Kidney glomerular epithelial cell (primary cell): ENCODE measurements at places on chromosomes 16 and 17.

- DNase-seq: no peak
Measured at GRCh38 chr17:19242323-19242722, 5.2 kb downstream of the EPN2 start.

DNA sequence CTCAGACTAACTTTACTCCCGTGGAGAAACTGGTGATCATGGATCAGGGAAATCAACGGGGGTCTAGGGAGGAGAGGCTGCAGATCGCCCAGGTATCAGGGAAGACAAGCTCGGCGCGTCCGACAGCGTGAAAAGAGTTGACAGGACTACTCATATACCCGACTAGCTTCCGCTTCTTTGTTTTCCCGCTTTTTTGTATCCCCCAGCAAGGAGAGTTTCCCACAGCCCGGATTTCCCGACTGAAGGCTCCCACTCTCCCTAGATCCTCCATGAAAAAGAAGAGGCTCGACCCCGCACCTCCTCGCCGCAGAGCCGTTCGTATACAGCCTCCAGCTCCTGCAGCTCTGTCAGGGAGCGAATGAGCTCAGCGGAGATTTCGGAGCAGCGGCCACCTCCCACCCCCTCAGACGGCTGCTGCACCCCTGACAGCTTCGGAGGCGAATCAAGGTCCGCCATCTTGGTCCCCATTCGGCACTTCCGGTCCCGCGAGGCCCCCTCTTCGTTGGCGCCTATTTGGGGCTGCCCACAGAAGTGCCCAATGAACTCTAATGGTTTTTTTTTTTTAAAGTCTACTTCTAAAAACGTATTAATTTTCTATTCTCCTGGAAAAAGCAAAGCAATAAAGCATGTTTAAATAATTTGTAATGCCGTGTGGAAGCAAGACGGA, at the start of gene COG4:
TSS of gene COG4 (minus strand) at position 479 of the 667 bp plus-strand sequence. CDS start at position 468, 11 bp downstream.
- peak; percentile 73 for DNase-seq

DNA sequence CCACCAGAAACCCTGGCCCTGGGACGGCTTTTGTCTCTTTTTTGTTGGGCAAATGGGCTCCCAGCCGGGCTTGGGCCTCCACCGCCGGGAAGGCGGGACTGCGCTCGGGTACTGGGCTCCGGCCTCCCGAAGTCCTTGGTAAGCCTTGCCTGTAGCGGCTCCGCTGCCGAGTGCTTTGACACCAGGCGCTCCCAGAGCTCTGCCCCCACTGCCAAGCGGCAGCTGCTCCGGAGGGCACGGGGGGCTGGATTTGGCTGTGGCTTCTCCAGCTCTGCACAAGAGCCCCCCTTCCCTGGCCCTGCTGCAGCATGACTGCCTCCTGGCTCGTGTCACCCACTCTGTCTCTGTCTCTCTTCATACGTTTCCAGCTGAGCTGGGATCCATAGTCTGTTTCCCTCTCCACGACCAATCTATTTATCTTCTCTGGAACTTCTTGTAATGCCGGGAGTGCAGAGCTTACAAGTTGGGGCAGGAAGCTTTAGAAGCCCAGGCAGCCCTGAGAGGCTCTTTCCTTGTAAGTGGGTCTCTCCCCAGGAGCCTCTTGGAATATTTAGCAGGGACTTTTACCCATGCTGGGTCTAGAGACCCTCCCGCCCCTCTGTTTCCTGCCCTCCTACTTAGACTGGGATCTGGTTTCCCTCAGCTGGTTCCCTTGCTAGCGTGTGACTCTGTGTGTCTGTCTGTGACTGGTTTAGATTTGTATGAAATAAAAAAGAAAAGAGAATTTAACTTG, 246.9 kb upstream of the GSE1 start:
- no peak for DNase-seq

DNA sequence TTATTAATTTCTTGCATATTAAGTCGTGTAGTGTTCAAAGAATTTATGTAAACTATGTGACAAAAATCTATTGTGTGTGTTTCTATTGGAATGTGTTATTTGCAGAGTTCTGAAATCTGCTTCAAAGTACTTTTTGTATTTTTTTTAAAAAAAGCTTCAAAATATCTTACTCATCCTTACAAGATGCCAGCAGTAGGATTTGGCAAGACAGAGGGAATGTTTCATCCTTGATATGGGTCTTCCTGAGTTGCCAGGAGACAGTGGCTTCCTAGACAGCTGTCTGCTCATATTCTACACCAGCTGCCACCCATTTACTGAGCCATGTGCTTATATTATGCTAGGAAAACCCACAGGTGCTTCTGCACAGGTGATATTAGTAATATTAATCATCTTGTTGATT, 36.4 kb downstream of the EFCAB5 start:
- DNase-seq: no peak

DNA sequence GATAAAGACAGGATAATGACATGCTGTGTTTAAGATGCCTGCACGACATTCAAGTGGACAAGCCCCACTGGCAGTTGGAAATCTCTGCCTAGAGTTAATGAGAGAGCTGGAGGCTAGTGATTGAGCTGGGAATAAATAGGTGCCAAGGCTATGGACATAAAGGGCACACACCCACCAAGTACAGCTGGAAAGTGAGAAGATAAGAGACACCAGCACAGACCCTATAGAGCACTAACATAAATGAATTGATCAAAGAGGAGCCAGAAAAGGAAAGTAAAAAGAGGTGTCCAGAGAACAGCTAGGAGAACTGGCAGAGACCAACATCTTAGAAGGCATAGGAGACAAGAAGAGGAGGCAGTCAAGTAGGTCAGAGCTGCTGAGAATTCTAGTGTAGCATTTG, 101.2 kb downstream of the YPEL2 start:
- DNase-seq: no peak

DNA sequence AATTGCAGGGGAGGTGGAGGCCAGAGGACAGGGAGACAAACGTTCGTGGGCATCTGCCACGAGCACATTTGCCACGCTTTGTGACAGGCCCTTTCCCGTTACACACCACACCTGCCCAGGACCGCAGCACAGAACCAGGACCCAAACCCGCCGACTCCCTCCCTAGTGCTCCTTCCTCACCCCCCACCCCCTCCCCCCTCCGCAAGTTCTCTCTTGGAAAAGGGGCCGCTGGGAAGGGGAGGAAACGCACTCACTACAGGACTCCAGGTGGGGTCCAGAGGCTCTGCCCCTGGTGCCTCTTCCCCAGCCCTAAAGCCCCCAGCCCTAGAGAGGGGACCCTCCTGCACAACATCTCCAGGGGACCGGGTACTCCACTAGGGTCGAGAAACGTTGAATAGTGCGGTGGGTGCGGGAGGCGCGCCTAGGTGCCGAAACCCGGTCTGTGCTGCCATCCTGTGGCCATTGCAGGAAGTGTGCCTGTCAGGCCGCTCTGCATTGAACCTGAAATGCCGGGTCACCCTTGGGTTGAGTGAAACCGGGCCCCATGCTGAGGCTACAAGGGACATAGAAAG, 21.9 kb upstream of the EIF1 start:
- DNase-seq: peak; percentile 54

- DNase-seq: no peak
Measured at GRCh38 chr16:67764158-67764667, 42.1 kb downstream of the RANBP10 start.

DNA sequence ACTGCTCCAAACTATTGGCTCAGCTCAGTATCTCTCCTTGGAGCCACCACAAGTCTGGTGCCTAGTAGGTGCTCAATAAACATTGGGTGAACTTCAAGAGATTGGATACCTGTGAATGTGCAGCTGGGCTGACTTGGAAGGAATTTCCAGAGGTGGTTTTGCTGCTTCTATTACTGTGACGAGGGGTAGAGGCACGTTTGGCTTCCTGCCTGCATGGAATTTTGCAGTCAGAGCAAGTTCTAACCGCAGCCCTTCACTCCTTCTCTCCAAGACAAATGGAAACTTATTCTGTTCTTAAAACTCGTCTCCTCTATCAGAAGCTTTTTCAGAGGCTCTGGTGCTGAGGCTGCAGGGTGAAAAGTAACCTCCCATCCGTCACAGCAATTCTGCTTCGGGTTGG, 342.5 kb downstream of the CPPED1 start:
- peak; percentile 15 for DNase-seq

DNA sequence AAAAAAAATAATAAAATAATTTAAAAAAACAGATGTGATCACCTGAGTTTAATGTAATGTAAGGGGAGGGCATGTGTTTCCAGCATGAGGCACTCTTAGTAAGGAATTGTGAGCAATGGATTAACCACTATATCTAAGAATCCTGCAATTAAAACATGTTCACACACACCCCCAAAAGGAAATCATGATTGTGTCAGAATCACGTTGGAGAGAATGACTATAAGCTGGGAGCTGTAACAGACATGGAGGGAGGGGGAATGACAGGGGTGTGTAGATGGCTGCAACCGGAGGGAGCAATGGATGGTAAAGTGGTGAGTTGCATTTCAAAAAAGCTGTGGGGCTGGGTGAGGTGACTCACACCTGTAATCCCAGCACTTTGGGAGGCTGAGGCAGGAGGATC, 13.6 kb upstream of the CCL22 start:
- no peak for DNase-seq

DNA sequence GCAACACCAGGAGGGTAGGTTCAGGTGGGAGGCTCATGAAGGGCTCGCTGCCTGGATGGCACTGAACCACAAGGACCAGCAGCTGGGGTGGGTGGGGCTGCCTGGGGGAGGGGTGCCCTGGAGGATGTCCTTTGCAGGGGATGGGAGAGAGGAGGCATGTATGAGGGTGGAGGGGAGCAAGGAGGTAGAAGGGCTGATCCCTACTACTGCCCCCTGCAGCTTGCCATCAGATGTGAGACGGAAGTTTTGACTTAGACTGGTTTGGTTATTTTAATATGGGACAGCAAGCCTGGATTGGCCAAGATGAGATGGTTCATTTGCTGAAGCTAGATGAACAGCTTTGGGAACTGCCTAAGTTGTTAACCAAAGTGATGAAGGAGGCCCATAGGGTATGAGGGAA, 115.9 kb downstream of the SEC14L1 start:
- no peak for DNase-seq

- no peak for DNase-seq
Measured at GRCh38 chr17:5380491-5381135, 38.8 kb downstream of the NUP88 start.

DNA sequence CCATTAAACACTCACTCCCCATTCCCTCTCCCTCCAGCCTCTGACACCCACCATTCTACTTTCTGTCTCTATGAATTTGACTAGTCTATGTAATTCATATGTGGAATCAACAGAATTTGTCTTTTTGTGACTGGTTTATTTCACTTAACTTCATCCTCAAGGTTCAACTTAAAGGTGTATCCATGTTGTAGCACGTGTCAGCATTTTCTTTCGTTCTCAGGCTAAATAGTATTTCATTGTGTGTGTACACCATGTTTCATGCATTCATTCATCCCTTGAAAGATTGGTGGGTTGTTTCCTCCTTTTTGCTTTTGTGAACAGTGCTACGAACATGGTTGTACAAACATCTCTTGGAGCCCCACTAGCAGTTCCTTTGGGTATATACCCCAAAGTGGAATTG, 36.0 kb downstream of the ATP2C2 start:
- no peak for DNase-seq

GRCh38 chr17:17183744-17184143, 22.4 kb downstream of the PLD6 start:
- DNase-seq: no peak

DNA sequence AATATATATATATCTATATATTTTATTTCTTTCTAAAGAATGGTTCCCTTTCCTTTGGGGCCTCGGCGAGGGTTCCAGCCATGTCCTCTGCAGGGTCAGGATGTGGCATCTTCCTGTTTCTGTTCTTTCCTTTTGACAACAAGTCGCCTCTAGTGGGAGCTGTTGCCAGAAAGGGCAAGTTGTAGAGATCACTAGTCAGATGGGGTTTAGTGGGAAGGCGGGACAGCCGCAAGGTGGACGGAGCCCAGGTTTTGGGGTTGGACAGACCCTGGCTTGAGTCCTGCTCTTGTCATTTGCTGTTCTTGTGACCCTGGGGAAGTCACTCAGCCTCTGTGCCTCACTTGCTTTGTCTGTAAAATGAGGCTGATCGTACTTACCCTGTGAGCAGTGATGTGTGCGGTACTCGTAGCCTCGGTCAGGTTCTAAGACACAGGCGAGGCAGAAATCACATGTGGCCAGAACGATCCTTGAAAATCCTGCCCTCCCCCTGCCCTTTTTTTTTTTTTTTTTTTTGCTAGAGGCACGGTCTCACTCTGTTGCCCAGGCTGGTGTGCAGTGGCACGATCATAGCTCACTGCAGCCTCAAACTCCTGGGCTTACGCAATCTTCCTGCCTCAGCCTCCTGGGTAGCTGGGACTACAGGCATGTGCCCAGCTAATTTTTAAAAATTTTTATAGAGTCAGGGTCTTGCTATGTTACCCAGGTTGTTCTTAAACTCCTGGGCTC, 80.1 kb downstream of the ABCC6 start:
- no peak for DNase-seq

- peak; percentile 76 for DNase-seq
Measured at GRCh38 chr17:61399131-61400065, at the start of gene TBX2. TSS of gene TBX2 (plus strand) at chr17:61399843. CDS start at chr17:61400177, 334 bp downstream.

DNA sequence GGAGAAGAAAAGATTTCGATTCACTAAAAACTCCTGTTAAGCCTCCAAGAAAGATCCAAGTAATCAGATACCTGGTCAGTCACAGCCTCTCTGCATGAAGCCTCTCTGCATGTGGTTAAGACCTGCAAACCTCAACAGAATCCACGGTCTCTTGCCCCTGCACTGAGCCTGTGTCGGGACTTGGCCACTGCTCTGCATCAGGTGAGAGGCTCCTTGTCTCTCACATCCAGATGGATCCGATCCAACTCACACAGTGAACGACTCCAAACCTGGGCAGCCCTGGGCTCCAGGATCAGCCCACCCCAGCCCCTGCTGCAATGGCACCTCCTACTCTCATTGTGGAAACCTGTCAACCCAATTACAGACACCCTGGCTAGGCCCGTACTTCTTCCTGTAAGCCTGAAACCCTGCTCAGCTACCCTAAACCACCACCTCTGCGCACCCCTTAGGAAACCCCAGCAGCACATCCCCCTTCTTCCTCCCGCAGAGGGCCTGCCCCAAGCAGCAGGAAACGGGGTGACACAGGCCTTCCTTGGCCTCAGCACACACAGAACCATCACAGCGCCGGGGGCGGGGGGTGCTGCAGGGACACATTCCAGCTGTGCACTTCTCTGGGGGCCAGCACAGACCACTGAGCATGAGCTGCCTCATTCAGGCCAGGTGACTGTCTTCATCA, 129.5 kb downstream of the ANKRD11 start:
- no peak for DNase-seq

GRCh38 chr17:34479371-34479770, 100.0 kb upstream of the TMEM132E start:
- no peak for DNase-seq

GRCh38 chr16:68770671-68771070, 33.6 kb downstream of the CDH1 start:
- no peak for DNase-seq
